ENCODE measurements at places on chromosomes 7 and 10.

DNA sequence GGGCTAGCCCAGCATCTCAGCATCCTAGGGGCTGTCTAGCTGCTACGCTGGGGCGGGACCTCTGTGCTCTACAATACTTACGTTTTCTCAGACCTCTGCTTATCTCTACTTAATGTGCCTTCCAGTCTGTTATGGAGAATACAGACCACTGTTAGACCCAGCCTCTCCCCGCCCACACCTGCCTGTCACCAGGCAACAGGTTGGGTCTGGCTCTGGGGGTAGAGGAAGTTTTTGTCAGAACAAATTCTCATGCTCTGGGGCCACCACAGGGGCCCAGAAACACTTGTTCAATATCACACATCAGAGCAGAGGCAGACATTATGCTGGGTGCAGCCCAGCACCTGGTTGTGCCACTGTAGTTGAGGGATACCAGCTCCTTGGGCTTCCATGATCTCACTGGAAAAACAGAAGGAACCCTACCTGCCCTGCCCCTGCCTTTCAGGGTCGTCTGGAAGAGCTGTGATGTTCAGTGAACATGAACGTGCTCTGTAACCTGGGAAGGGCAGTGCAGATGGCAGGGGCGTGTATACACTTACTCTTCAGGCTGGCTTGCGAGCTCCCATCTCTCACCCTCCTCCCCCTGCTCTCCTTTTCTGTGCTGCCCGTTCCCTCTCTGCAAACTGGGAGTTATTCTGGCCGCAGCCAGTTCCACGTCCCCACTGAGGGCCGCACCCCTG lies 135.2 kb upstream of the PODXL start:
- DNase-seq = no peak

DNA sequence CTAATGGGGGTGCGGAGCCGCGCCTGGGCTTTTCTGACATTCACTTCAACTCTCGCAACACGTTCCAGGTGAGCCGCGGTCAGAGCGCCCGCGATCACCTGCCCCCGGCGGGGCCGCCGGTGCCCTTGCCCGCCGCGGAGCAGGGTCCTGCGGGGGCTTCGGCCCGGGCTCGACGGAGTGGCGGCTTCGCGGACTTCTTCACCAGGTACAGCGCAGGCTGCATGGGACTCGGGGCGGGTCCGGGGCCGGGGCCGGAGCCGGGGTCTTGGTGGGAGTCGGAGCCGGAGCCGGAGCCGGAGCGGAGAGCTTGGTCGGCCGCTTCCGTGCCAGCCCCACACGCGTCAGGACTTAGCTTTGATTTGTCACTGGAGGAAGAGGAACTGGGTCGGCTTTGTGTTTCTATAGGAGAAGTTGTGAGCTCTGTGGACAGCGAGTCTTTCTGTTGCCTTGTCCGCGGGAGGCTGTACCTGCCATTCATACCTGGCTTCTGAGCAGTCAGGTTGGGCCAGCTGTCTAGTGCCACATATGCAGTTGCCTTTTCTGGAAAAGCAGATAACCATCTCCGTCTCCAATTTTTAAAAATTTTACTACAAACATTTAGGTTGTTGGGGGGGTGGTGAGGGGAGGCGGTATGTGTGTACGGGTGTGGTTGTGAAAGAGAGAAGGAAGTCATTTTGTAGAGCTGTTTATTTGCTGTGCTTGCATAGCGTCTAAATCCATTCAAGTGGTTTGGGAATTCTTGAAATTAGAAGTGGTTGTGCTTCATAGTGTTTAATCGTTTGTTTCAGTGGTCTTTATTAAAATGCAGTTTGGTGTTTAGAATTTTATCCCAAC lies 1.3 kb downstream of the TBC1D12 start:
- DNase-seq = no peak

DNA sequence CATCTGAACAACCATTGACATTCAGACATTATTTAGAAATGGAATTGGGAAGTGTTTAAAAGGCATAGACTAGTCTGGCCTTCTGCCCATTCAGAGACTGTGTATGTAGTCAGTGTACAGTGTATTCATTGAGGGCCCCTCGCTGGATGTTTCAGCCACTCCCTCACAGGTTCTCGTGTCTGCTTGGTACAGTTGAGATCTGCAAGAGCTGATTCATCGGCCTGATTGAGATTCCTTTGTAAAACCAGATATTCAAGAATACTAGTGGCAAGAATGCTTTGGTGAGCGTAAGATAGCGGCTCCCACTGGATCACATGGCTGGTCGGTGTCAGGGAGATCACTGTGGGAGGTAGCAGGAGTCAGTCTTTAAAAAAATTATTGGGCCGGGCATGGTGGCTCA lies 119.5 kb downstream of the TCF7L2 start:
- no peak for DNase-seq

- DNase-seq = no peak
These were observed 592 bp upstream of the MAPK8 start for GRCh38 chr10:48305905-48306264.

- no peak for DNase-seq
These were observed 6.6 kb downstream of the CCDC126 start for GRCh38 chr7:23603632-23604295.

DNA sequence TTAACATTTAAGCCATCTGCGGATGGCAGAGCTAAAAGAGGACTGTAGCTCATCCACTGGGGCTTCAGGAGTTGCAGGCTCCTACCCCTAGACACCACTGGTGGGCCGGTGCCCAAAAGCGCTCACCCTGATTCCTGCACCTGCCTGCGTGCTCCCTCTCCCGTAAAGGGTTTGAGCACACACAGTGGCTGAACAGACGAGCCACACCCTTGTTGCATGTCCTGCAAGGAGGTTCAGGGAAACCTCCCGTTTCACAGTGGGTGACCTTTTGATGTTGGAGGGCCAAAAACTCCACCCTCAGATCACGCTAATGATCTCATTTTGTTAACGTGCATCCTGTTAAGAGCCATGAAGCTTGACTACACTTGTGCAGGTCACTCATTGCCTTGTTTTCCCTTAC lies 37.9 kb downstream of the SYPL1 start:
- no peak for DNase-seq

GRCh38 chr7:28807396-28807994 lies 150.6 kb downstream of the TRIL start:
- DNase-seq = no peak

- DNase-seq = no peak
These were observed 4.3 kb downstream of the DYNC1I1 start for GRCh38 chr7:95776561-95777185.

GRCh38 chr10:88187472-88187871 lies 324.0 kb downstream of the PTEN start:
- DNase-seq = no peak

GRCh38 chr7:29113384-29114102 lies 32.8 kb downstream of the CPVL start:
- DNase-seq = no peak

Data from activated T-helper 1 cell treated with anti-CD3 and anti-CD28 coated beads, Interleukin-2, amount 50 U/mL, for 16 hours (primary cell).